NCI-H1930 (cell line): ENCODE measurements at places on chromosomes 12 and 14.

- DNase-seq, result no peak
These were observed 502.5 kb downstream of the VRK1 start for GRCh38 chr14:97299661-97300060.

DNA sequence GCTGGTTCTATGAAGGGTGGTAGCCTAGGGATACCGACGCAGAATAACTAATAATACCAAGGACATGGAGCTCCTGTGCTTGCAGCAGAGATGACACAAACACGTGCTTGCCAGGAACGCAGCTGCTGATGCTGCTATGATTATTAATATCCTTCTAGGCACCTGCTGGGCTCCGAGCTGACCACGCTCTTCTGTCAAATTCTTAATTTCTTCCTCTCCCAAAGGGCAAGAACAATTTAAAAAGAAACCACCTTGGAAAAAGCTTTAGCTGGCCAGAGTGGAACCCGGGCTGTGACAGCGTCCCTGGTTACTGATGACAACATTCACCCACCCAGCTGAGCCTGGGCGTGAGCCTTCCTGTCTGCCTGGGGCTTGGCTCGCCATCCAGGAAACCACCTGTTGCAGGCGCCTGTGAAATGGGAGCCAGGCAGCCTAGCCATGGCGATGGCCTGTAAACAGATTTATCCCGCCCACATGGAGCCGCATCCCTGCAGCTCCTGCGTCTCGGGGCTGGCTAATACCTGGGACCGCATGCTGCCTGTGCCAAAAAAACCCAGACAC, 28.8 kb downstream of the CLMN start:
- no peak for DNase-seq

DNA sequence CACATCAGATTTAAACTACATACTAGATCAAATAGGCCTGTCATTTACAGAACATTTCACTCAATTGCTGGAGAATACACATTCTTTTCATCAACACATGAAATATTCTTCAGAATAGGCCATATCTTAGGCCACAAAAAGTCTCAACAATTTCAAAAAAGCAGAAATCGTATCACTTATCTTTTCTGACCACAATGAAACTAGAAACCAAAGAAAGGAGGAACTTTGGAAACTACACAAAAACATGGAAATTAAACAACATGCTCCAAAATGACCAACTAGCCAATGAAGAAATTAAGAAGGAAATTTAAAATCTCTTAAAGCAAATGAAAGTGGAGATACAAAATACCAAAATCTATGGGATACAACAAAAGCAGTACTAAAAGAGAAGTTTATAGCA, 35.1 kb downstream of the PARP11 start:
- DNase-seq, result no peak

DNA sequence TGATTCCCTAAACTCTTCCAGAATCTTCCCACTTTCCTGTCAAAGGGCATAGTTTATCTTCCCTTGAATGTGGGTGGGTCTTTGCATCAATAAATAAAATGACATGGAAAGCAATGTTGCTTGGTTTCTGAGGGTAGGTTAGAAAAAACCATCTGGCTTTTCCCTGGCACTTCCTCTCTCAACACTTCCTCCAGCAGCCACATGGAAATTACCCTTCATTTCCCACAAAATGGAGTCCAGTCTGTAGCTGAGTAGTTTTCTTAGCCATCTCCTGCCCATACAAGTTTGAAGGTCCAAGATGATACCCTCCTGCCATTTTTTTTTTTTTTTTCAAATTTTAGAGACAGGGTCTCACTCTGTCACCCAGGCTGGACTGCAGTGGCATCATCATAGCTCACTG, 11.1 kb upstream of the NDUFA12 start:
- no peak for DNase-seq

- DNase-seq, result no peak
These were observed 21.7 kb downstream of the BICDL1 start for GRCh38 chr12:120010661-120011230.

GRCh38 chr14:75200451-75200850, 24.0 kb upstream of the TMED10 start:
- no peak for DNase-seq
